Kasumi-1 (cell line): ENCODE measurements at places on chromosomes 11 and 22.

DNA sequence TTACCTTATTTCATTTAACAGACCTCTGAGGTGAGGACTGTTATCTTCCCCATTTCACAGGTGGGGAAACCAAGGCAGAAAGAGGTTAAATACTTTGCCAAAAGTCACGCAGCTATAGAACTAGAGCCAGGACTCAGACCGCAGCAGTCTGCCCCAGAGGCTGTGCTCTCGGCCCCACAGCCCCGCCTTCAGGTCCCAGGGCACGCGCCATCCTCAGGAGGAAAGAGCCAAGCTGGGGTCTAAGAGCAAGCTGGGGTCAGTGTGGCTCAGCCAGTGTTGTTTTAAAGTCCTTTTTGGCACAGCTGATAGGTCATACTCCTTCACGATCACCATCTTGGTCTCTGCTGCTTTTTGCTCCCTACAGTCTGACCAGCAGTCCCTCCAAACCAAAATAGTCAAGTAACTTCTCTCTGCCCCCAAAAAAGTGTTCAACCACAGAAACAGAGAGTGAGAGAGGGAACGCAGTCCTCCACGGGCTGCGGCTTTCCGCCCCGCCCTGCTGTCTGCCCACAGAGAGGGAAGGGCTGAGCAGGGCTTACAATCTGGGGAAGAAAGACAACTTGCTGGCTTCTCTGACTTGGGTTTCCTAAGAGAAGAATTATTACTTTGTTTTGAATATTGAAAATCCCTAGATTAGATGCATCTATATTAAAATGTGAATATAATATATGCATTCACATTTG is 137.2 kb upstream of the OPCML start:
- no peak for DNase-seq

DNA sequence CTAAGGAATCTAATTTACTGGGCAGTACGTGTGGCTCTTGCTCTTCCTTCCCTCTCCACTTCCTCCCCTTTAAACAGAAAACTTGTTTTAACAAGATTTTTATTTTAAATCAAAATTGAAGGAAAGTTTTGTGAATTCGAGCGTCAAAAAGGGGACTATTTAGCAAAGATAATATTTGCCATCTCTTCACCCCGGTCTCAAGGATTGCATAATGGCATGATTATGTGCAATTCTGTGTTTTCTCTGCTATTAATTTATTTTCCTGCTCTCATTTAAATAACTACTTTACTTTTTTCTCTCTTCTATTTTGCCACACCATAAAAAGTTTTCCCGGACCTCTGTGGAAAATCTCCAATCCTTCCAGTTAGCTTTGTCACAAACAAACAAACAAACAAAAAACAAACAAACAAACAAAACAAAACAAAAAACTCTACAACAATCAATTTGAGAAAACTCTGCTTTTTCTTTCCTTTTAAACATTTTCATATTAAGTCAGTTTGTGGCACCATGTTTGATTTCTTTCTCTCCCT is 10.2 kb upstream of the PAX6 start:
- DNase-seq = no peak

- DNase-seq = peak; percentile 7
Measured at GRCh38 chr11:61071208-61071681, 31.0 kb upstream of the CD5 start.

DNA sequence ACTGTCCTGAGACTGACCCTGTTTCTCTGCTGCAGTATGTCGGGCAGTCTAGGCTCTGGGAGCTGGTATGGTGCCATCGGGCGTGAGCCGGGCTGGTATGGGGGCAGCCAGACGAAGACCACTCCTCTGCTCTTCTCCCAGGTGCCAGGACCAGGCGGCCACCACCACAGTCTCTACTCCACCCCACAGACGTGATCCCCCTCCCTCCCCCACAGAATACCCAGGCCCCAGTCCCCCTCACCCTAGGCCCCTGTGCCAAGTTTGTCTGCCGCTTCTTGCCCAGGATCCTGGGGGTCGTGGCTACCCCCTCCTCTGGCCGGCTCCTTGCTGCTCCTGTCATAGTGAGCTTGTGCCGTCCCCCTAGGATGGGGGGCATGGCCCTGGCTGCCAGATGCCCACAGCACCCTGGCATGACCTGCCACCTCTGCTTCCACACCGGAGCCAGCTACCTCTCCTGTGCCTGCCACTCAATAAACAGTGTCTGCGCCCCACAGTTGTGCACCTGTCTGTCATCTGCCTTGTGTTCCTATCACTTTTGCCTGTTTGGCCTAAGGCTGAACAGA is 2.0 kb upstream of the KCNK4 start:
- no peak for DNase-seq

DNA sequence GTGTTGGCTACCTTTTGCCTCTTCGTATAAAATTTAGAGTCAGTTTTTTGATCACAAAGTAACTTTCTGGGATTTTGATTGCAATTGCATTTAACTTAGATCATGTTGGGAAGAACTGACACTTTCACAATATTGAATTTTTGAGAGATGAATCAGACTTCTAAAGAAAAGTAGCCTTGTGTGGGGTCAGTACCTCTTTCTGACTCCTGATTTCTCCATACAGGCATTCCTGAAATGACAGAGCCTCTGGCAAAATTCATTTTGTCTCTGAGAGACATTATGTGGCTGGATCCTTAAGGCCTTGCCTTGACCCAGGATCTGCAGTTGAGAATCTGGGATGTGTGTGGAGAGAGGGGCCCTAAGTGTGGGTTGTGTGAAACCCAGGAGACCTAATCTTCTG is 37.8 kb downstream of the PPFIBP2 start:
- no peak for DNase-seq

DNA sequence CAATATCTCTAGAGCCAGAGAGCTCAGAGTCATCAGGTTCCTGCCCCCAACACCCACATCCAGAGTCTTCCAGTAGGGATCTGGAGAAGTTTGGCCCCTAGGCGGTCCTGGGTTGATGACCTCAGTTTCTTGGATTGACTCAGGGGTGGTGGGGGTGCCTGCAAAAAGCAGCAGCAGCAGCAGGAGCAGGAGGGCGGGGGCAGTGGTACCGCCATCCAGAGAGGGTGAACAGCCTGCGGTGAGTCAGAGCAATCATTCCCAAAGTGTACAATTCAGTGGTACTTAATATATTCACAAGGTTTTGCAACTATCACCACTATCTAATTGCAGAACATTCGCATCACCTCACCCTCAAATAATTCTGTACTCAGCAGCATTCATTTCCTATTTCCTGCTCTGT is 9.9 kb upstream of the SEC14L3 start:
- DNase-seq = no peak
